GOT3 (cell line): ENCODE measurements at places on chromosomes 2 and 18.

- no peak for DNase-seq
Measured at GRCh38 chr2:207683879-207684627, 27.4 kb upstream of the CCNYL1 start.

DNA sequence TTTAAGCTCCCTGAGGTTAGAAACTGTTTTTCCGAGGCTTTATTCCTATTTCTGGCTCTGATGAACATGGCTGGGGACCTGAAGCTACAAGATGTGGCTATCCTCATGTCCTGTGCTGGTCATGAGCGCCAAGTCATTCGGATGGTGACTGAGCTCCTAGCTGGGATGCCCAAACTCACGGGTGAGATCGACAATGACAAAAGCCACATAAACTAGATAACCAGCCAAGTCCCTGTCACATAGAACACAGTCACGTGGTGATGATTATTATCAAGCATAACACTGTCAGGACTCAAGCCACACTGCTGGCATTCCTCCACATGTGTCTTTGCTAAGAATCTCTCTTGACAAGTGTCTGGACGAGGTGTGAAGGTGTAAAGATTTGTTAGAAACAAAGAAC, 274.9 kb downstream of the CLIP4 start:
- DNase-seq = no peak

DNA sequence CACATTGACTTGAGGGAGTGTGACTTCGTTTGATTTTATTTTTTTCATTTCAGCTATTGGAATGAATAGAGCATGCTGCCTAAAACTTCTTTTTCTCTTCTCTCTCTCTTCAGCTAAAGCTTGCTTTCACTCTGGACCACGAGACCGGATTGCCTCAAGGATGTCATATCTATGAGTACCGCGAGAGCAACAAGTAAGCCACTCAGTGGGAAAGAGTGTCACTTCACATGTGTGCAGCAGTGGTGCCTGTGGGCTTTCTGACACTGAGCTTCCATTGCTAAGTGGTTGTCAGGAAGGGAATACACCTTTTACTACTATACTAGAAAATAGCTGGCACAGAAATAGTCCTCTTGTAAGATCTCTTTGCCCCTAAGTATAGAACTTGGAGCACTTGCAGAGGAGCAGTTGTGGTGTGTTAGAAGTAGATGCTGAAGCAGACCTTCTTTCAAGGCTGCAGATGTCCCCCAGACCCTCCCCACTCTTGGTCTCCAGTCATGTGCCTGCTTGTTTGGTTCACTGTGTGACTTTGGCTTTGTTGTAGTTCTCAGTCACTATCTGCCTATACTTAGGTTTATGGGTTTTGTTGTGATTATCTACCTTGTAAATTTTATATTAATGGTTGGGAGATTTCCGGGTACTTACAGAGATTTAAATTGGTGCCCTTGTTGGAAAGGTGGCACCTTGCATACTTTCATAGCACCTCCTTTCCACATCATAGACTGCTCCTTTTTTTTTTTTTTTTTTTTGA, 78.5 kb upstream of the ALPP start:
- DNase-seq = no peak

DNA sequence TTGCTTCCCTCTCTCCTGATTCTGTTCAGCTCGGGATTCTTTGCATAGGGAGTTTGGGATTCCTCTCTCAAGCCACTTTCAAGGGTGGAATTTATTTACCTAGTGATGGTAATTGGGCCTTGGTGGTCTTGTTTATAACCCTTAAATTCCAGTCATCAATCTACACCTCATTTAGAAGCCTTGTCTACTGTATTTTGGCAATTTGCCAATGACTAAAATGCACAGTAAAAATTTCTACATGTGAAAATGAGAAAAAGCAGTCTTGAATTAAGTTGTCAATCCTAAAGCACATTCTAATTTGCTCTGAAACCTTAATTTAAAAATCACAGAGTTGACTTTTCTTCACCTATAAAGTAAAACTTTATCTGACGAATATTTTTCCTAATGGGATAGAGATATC, 749.2 kb upstream of the CRIM1 start:
- DNase-seq = no peak

- no peak for DNase-seq
Measured at GRCh38 chr2:134626781-134627180, 92.0 kb downstream of the TMEM163 start.

DNA sequence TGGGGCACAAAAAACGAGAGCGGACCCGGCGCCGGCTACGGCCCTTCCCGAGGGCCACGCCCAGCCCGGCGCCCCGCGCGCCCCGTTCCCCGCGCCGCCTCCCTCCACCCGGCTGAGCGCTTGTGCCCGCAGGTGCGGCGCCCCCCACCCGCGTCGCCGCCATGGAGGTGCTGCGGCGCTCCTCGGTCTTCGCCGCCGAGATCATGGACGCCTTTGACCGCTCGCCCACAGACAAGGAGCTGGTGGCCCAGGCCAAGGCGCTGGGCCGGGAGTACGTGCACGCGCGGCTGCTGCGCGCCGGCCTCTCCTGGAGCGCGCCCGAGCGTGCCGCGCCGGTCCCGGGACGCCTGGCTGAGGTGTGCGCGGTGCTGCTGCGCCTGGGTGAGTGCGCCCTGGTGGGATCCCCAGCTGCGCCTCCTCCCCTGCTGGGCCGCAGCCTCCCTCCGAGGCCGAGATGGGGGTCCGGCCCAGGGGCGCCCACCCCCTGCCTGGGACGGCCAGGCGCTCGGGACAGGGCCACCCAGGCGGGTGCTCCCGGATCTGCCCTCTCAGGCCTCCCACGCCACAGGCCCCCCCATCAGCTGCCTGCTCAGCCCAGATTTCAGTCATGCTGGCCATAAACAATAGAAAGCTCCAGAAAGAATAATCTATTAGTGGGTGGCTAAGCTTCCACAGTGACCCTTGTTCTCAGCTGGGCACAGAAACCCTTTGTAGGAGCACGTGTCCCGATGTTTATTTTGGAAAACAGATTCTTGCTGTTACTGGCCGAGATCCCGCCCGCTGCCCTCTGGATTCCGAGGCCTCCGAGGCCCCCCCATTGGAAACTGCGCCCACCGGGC, 997 bp downstream of the BOK start:
- no peak for DNase-seq

- DNase-seq = no peak
Measured at GRCh38 chr18:34370704-34371395, 146.1 kb upstream of the NOL4 start.

- DNase-seq = no peak
Measured at GRCh38 chr2:85522090-85522647, 16.8 kb upstream of the MAT2A start.

- DNase-seq = no peak
Measured at GRCh38 chr2:232539298-232540231, at the start of gene CHRNG. TSS of gene CHRNG (plus strand) at chr2:232539692. CDS start at chr2:232539748, 56 bp downstream.

GRCh38 chr18:25345081-25345866, 6.7 kb downstream of the ZNF521 start:
- DNase-seq = no peak

- DNase-seq = no peak
Measured at GRCh38 chr2:112577756-112578155, 6.7 kb upstream of the CHCHD5 start.

GRCh38 chr2:178449700-178450523, 1.1 kb downstream of the PRKRA start:
- DNase-seq = no peak

- DNase-seq = no peak
Measured at GRCh38 chr2:236661061-236661761, 91.6 kb downstream of the ACKR3 start.

DNA sequence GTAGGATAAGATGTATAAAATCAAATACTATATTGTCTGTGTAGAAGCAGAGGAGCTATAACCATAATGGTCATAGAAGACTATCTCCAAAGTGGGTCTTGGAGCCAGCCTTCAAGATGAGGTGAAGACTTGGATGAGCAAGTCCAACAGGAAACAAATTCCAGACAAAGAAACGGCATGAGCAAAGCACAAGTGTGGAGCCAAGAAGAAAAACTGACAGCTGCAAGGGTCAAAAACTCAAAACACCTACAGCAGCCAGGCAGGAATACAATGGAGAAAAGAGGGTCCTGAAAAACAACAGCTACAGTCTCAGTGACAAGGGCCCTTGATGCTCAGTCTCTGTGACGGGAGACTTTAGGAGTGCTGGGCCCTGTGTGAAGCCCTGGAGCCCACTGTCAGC, 102.4 kb downstream of the STK39 start:
- no peak for DNase-seq

DNA sequence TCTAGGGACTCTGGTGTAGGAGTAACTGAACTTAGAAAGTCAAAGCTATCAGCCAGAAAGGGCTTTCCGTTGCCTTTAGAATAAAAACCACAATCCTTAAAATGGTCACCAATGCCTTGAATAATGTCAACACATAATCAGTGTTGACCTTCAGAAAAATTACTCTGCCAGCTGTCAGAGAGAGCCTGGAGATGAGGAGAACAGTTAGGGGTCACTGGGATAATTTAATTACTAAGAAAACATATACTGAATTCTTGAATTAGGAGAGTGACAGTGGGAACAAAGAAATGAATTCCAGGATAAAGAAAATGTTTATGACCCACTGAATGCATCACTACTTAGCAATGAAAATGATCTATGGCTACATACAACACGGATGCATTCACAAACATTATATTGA, 23.4 kb upstream of the UGP2 start:
- no peak for DNase-seq

DNA sequence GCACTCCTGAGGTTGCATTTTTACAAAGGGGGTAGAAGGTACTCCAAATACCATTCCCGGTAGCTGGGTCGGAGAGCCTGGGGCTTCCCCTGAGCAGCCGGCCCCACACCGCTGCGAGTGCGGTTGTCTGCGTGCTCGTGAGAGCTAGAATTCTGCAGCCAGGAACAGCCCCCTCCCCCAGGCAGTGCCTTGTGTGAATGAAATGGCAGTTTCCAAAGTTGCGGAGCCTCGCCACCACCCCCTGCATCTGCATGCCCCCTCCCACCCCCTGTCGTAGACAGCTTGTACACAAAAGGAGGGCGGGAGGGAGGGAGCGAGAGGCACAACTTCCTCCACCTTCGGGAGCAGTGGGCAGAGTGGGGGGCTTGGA, 1.1 kb downstream of the MYCN start:
- no peak for DNase-seq

DNA sequence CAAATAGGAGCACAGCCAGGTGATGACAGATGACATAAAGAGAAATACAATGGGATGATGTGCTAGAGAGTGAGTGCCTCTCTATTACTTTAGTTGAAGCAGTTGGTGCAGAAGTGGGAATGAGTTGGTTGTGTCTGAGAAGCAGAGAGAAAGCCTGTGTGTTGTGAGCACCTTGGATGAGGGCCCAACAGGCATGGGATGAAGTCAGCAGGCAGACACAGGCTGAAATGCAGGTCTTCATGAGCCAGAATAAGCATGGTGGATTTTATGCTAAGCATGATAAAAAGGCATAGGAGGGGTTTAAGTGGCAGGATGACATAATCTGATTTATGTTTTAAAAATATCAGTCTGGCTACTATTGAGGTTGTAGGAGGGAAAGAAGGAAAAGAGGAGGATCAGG, 71.5 kb downstream of the KLHL14 start:
- no peak for DNase-seq

DNA sequence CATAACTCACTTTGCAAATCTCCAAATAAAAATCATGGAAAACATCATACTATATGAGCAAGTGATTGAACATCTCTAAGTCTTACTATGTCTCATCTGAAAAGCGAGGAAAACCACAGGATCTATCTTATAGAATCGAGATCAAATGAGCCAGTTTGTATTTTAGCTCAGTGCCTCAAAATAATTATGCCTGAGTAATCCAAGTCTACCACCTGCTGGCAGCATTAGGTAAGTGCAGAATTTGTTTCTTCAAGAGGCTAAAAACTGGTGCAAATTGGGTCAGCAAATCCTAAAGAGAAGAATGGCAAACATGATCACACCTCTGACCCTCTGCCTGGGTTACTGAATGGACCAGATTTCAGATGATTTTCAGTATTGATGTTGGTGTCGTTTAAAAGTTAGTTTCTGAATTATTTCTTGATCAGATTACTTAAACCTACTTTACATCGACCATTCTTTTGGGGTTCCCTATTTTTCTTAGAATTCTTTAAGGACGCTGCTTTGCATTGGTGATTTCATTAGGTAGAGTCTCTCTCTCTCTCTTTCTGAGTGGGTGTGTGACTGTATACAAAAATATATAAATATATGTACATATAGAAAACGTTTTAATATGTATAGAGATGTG, 12.7 kb upstream of the FHOD3 start:
- DNase-seq = no peak

- no peak for DNase-seq
Measured at GRCh38 chr2:4219571-4219970, 516.2 kb downstream of the DCDC2C start.

GRCh38 chr2:223784221-223784772, 53.1 kb downstream of the AP1S3 start:
- no peak for DNase-seq

DNA sequence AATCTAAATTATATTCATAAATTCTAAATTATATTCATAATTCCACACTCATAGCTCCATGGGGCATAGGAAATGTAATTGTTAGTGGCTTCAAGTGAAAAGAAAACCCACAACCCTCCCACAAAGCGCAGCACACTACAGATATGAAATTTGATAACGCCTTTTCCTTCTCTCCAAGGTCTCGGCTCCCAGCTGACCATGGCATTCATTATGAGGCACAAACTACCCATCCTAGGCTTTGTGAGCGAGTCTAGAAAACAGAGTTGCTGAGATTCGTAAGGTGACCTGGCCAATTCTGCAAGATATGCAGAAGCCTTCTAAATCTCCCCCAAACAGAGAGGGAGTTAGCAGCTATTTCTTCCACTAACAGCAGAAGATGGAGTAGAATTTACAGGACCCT, 5.4 kb downstream of the NPPC start:
- DNase-seq = no peak

GRCh38 chr2:64222351-64222750, 78.1 kb upstream of the PELI1 start:
- DNase-seq = no peak

- DNase-seq = no peak
Measured at GRCh38 chr18:6951336-6952090, 166.1 kb downstream of the LAMA1 start.

DNA sequence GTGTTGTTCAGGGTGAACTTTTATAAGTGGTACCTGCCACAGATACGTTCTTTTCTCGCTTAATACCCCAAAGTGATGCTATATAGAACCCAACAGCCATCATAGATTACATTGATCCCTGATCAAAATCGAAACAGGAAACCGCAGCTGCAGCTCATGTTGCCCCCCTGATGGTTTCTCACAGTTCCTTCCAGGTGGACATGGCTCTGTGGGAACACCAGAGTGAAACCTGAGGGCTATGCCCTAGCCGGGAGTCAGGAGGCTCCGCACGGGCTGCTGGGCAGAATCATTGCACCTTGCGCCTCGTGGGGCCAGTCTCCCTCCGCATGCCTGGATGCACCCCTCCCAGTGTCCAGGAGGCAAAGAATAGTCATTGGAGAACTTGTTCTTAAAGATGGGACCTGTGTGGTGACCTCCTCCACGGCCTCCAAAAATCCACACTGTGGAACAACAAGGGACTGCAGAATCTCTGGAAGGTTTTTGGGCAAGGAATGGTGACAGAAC, 61.8 kb downstream of the CRACDL start:
- no peak for DNase-seq

DNA sequence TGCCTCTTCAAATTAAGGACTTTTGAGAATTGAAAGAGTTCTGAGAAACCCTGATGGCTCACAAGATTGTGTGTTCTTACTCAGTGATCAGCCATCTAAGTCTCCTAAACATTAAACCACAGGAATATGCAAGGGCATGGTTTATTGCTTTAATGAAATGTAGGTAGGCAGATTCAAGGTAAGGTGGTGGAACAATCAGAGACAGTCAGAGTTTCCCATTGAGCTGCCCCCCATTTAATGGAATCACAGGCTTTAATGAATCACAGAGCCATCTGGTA, 107.8 kb upstream of the LRATD1 start:
- no peak for DNase-seq
